ENCODE measurements at places on chromosomes 11 and 22.

DNA sequence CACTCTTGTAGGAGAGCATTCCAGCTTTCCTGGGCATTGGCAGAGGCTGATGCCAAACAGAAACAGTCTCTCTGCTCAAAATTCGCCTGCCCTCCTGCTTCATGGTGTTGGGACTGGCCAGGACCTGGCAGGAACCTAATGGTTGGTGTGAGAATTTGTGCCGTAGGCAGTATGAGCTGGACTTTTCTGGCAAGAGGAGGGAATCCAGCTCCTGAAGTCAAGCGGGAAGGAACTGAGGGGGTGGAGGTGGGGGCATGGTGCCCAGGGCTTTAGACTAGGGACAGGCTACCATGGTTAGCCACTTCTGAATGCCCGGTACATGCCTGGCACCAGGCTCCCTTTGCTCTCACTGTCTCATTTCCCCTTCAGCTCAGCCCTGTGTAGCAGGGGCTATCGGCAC, 6.9 kb upstream of the TOMM22 start:
- DNase-seq, result no peak

DNA sequence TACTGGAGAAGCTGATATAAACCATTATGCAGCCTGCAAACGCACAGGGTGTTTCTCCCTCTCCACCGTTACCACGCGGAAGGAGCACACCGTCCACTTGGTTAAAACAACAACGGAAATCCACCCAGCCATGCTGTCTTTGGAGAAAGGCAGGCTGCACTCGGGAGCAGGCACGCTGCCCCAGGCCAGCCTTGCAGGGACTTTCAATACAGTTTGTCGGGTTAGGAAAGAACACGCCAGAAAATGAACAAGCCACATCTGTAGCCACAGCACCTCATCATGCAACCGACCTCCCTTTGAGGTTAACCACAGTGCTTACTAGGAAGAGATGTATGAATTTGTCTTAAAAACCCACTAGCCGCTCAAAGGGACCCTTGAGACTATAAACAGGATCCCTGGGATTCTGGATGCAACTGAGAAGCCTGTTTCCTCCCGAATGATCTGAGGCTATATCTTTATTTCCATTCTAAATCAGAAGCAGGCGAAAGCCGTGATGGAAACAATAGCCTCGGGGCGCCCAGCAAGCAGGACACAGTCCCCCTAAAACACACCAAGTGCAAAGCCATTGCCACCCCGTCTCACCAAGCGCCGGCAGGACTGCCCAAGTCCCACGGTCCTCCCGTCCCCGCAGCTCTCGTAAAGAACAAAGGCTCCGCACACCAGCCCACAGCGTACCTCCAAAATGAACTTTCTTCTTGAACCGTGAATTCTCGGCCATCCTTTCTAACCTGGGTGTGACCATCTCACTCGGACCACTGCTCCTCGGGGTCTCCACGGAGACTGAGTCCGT, 318.9 kb downstream of the CTTN start:
- no peak for DNase-seq

GRCh38 chr11:103958475-103959215, 77.8 kb upstream of the DDI1 start:
- no peak for DNase-seq

DNA sequence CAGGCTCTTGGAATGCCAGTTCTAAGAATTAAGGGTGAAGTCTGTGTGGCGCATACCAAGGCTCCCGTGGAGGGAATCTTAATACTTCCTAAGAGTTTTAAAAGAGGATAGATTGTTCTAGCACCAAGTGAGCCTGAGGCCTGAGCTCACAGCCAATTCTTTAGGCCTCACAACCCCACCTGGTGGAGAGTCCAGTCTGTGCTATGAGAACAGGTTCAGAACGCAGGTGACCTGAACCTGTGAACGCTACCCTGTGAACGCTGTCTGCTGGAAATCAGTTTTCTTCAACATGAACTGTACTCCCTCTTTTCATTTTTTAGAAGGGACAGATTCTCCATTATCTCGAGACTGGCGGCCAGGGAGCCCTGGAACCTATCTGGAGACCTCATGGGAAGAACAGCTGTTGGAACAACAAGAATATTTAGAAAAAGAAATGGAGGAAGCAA, 43.2 kb upstream of the DLAT start:
- DNase-seq, result no peak

DNA sequence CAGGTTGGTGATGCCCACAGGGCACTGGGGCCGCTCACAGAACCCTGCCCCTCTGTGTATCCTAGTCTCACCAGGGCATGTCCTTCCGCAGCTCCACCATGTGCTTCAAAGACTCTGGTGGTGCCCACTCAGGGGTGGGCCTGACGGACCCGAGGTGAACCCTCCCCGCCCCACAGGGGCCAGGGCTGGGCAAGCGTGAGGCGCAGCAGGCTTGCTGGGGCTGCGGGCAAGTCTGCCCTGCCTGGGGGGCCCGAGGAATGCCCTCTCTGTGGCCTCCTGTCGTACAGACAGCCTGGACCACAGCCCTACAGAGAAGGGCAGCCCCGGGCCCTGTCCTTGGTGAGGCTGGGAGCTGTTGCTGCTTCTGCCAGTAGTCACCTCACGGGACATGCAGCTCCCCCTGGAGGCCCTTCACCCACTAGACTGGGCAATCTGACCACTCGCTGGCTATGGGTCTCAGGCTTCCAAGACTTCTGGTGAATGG, 40.2 kb downstream of the TBX1 start:
- DNase-seq, result no peak

GRCh38 chr11:72642043-72642883, 32.0 kb downstream of the PDE2A start:
- DNase-seq, result no peak

- no peak for DNase-seq
Observed at GRCh38 chr11:43908683-43909082, 28.1 kb downstream of the ALKBH3 start.

- no peak for DNase-seq
Observed at GRCh38 chr11:100777103-100777502, 90.0 kb downstream of the ARHGAP42 start.

DNA sequence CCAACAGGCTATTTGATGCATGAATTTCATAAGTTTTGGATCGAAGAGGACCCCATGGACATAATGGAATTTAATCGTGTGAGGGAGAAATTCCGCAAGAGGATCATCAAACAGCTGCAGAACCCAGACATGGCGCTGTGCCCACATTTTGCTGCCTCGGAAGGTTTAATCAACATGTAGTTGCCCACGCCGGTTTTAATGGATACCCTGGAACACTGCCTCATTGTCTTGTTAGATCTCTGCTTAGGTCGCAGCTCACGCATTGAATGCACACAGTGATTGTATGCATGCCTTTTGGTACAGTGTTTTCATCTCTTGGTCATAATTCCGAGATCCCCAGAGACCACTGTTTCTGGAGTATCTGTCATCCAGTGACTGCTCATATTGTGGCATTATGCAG, 46.8 kb downstream of the SLN start:
- DNase-seq, result no peak

- DNase-seq, result no peak
Observed at GRCh38 chr11:123588117-123588863, 66.1 kb downstream of the SCN3B start.

- no peak for DNase-seq
Observed at GRCh38 chr22:47793304-47794101, 1031.1 kb downstream of the TBC1D22A start.

GRCh38 chr22:44865193-44866057, 113.0 kb downstream of the ARHGAP8 start:
- DNase-seq, result no peak

- DNase-seq, result no peak
Observed at GRCh38 chr22:29225422-29226090, 19.9 kb downstream of the EMID1 start.

- no peak for DNase-seq
Observed at GRCh38 chr11:129451524-129451923, 75.9 kb downstream of the BARX2 start.

DNA sequence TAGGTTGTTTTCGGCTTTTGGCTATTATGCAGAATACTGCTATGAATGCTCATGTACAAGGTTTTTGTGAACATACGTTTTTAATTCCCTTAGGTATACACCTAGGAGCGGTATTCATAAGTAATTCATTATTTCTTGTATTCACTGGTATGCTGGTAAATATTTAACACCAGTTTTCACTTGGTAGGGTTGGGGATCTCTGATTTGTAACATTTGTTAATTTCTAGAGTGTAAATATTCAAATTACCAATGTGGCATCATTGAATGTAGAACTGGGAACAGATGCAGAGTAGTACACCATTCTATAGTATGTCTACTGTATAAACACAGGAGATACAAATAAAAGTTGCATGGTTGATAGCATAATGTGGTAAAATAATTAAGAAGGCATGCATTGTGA, 16.3 kb downstream of the GVQW3 start:
- no peak for DNase-seq

- DNase-seq, result no peak
Observed at GRCh38 chr11:122336706-122337105, 220.7 kb upstream of the BLID start.

DNA sequence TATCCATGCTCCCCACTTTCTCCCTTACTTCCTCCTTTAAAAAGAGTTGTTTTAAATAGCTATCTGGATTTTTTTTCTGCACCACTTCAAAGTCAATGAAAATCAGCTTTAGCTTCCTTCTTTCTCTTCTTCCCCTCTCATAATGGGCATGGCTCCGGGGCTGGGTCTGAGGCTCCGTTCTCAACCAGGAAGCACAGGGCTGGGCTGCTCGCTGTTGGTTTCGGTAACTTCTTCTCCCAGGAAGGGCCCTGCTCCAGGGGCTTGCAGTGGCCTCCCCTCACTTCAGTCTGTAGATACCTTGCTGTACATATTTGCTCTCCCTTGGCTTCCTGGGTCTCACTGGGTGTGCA, 23.8 kb downstream of the MICAL2 start:
- DNase-seq, result no peak

DNA sequence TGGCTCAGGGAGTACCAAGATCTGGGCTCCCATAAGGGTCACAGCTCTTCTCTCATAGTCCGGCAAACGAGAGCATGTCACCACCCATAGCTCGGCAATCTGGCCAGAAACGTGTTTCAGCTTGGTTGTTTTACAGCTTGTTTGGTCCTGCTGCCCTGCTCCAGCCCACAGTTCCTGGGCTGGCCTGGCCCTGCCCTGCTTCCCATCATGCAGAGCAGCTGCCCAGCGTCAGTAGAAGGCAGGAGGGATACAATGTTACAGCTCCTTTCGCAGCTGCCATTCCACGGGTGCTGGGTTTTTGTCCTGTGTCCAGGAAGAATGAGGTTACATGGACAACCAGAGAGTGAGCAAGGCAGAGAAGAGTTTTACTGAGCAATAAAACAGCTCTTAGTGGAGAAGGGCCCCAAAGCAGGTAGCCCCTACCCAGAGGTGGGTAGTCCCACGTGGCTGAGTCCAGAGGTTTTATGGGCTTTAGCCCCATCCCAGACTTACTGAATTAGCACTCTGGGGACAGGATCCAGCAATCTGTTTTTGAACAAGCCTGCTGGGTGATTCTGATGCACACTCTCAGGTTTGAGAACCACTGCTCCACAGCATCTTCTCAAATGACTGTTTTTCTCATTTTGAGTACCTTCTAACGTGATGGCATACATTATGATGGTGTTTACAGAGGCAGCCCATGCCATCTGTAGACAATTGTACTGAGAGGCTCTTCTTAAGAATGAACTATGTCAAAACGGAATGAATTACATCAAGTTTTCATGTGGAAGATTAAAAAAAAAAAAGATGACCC, 5.8 kb upstream of the MS4A18 start:
- no peak for DNase-seq

GRCh38 chr22:50298937-50299784, 8.3 kb downstream of the PLXNB2 start:
- DNase-seq, result no peak

- no peak for DNase-seq
Observed at GRCh38 chr22:36659762-36660509, 43.6 kb downstream of the CACNG2 start.

DNA sequence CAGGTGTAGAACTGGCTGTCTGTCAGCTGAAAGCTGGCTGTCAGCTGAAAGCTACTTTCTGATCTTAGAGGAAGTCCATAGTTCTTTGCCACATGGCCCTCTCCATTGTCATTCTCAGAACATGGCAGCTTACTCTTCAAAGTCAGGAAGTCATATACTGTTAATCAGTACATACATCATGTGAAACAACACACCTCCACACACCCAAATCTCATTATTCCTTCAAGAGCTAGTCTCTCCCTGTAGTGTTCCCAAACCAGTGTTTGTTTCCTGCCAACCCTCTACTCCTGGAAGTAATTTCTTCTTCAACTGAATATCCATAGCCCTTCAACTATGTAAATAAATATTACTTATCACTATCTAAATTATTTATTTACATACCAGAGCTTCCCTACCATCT, 58.9 kb downstream of the OR5AK2 start:
- DNase-seq, result no peak

GRCh38 chr22:41919357-41920224, 4.7 kb upstream of the SHISA8 start:
- no peak for DNase-seq

- DNase-seq, result no peak
Observed at GRCh38 chr11:120773501-120774031, 250.3 kb upstream of the TBCEL start.

GRCh38 chr11:44566952-44567875, 1.8 kb downstream of the CD82 start:
- no peak for DNase-seq

DNA sequence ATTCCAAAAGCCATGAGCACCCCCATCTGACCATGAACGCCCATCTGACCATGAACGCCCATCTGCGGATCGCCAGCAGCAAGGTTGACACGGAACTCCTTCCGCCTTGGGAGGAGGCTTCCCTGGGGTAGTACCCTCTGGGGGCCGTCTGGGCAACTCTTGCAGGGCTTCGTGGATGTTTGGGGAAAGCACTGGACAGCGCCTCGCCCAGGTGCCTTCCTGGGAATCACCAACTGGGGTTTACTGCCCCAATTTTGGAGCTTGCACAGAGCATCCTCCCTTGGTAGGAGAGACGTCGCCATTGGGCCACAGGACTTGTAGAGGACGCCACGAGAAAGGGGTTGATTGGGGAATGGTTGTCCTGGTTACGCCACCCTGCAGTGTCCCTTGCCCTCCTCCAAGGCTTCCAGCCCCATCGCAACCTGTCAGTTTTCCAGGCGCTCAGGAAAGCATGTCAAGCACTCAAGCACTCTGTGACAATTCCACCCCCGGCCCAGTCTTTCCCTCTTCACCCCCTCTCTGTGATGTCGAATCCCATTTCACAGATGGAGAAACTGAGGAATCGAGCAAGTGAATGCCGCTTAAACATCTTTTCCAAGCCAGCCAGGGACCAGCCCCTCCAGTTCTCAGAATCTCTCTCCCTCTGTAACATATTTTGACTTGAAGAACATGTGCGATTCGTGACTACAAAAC, 914 bp upstream of the PRDM11 start:
- no peak for DNase-seq

GRCh38 chr11:126533560-126533959, 178.1 kb downstream of the ST3GAL4 start:
- no peak for DNase-seq

Measured in effector memory CD4-positive, alpha-beta T cell (primary cell).